H9 (cell line): ENCODE measurements at places on chromosomes 7 and 10.

DNA sequence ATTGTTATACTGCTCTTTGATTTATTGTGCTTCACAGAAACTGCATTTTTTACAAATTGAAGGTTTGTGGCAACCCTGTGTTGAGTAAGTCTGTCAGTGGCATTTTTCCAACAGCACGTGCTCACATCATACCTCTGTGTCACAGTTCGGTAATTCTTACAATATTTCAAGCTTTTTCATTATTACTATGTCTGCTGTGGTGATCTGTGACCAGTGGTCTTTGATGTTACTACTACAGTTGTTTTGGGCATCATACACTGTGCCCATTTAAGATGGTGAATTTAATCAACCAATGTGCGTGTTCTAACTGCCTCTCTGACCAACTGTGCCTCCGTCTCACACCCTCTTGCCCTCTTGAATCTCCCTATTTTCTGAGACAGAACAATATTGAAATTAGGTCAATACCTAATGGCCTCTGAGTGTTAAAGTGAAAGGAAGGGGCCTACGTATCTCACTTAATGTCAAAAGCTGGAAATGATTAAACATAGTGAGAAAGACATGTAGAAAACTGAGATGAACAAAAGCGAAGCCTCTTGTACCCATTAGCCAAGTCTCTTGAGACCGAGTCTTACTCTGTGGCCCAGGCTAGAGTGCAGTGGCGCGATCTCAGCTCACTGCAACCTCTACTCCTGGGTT, 20.2 kb upstream of the ASL start:
- no peak for DNase-seq

DNA sequence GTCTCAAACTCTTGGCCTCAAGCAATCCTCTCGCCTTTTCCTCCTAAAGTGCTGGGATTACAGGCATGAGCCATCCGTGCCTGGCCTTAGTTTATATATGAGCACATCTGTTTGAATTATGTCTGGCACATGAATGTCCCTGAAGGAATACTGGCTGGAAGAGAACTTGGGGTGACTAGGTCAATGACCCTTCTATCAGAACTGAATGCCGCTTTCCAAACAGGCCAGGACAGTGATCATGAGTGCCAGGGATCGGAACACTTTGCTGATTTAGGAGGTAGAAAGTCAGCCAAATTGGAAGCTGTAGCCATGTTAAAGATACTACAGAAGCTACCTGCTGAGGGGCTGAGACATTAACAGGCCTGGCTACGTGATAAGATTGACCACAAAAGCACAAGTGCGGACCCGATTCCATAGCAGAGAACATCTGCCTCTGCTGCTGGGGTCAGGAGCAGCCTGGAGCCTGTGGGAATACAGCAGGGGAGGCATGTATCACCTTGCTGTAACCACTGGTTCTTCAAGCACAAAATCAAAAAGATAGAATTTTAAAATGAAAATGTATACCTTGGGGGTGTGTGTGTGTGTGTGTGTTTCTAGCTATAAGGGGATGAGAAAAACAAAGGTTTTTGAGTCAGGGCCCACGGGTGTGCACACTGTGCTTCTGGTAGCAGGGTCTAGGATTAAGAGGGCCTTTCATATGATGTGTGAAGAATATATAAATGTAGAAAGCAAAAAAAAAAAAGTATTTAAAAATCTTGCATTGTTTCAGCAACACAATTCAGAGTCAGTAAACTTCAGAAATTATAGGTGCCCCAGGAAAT, 293.7 kb downstream of the BBS9 start:
- DNase-seq, result peak; percentile 32

- no peak for DNase-seq
Measured at GRCh38 chr10:125738206-125738605, 18.7 kb downstream of the EDRF1 start.

GRCh38 chr10:130171196-130171595, 35.0 kb downstream of the GLRX3 start:
- no peak for DNase-seq

DNA sequence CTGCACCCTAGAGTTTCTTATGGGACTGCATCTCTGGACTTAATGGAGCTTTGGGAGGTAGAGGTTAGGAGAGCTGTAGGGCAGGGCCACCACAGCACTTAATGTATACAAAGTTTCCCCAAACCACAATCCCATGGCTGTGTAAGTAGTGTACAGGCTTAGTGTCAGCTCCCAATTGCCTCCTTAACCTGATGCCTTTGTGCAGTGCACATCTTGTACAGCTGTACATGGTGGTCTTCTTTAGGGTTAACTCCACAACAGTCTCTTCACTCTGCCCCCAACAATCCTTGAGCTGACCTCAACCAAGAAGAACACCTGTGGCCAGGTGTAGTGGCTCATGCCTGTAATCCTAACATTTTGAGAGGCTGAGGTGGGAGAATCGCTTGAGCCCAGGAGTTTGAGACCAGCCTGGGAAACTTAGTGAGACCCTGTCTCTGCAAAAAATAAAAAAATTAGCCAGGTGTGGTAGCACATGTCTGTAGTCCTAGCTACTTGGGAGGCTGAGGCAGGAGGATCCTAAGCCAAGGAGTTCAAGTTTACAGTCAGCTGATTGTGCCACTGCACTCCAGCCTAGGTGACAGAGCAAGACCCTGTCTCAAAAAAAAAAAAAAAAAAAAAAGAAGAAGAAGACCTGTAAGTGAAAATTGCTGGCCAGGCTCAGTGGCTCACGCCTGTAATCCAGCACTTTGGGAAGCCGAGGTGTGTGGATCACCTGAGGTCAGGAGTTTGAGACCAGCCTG, 6.8 kb downstream of the PLAU start:
- DNase-seq, result no peak

GRCh38 chr10:114839901-114840300, 18.3 kb downstream of the FHIP2A start:
- DNase-seq, result no peak

DNA sequence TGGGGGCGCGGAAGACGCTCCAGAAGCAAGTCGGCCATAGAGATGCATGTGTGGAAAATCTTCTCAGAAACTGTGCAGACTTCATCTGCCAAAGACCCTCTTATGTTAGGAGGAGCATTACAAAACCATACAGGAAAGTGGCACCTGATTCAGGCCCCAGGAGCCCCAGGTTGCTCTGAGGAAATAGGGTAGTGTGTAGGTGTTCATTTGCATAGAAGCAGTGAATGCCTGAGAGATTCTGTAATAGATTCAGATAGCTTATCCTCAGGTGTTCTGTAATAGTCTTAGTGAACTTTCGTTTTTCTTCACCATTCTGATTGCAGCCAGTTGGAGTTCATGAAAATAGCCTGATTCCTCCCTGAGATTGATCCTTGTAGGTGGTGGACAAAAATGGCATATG, 106.4 kb upstream of the GJD4 start:
- DNase-seq, result no peak

GRCh38 chr7:15751191-15751701, 64.8 kb upstream of the MEOX2 start:
- DNase-seq, result no peak

- DNase-seq, result no peak
Measured at GRCh38 chr10:54064215-54064614, 736.8 kb downstream of the PCDH15 start.

- DNase-seq, result no peak
Measured at GRCh38 chr7:80830010-80830409, 88.8 kb downstream of the SEMA3C start.

- no peak for DNase-seq
Measured at GRCh38 chr7:51040787-51041186, 258.1 kb upstream of the GRB10 start.

- DNase-seq, result no peak
Measured at GRCh38 chr7:80159802-80160201, 25.2 kb downstream of the GNAI1 start.

DNA sequence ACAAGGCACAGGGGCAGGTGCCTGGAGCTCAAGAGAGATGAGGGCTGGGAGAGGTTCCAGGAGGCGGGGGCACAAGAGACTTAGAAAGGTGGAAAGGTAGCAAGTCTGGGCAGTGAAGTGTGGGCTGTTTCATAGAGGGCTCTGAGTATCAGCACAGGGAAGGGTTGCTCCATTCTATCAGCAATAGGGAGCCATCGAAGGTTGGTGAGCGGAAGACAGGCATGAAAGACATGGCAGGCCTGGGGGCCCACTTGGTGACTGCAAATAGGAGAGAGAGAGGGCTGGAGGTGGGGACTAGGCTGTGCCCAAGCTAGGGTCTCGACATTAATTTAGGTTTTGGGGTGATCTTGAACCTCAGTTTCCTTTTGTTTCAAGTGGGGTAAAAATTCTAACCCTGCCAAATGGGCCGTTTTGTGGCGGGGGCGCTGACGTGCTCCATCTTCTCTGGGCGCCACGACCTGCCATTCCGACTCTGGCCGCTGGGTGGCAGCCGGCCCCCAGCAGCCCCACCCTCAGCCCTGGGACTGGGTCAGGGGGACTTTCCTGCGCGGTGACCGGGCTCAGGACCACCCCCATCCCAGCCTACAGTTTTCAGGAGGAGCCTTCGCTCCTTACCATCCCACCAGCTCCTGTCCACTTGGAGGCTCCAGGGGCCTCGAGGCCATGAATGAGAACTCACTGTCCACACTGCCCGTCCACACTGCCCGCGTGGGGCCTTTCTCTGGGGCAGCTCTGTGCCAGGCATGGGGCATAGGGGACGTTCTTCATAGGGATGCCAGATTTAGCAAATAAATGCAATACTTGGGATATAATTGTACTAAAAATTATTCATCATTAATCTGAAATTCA, 37.2 kb upstream of the PCBD1 start:
- peak; percentile 75 for DNase-seq

DNA sequence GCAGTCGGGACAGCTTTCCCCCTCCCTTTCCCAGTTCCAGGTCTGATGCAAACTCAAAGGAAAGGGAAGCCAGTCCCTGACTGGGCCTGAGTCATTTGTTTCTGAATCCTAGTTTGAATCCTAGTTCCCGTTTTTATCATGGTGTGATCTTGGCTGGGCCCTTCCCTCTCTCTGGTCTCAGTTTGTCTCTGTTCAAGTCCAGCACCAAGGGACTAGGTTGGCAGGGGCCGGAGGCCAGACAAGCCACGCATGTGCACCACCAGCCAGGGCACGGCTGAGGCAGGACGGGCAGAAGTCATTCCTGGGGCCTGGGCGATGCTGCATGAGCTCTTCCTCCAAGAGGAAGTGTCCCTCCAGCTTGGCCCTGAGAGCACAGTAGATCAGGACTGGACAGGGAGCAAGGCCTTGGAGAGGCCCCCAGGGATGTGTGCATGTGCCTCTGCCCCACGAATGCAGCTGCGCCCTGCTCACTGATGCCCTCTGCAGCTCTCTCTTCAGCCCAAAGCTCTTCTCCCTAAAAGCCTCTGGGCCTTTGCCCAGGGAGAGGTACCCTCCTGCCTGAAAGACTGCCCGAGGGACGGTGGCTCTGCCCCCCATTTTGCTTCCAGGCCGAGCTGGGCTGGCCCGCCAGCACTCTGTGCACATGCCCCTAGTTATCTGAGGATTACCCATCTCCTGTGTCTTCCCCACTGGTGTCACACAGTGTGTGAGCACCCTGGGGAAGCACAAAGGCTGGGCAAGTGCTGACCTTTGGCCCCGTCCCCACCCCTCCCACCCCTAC, 86.7 kb downstream of the ZMIZ1 start:
- DNase-seq, result no peak

DNA sequence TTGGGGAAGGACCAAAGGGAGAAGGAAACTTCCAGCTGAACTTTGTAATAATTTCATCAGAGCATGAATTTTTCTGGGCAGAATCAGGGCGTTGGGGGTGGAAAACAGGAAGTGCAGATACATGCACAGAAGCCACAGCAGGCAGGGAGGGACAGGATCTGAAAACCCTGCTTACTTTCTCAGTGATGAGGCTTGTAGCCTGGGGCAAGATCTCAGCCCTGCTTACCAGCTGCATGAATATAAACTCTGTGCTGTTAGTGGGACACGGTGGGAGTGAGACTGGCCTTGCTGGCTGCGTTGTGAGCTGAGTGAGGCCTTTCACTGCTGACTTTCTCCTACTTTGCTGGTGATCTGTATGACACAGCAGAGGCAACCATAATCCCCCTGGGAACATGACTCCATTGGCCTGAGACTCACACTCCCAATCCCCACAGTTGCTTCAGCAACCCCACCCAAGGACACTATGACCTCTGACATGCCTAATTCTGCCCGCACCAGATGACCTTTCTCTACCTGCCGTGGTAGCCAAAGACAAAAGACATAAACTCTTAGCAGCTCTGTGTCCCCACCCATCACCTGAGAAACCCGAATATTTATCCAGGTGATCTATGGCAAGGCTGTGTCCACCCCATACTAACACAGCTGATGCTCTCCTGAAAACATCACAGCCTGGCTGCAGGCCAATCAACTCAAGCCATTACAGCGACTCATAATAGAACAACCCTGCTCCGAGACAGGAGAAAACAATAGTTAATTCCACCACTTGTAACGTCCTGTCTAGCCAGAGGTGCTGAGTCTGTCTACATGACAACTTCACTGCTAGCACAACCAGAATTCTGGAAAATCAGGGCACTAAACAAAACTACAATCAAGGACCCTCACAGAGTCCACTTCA, 190.7 kb upstream of the CHRM2 start:
- no peak for DNase-seq

DNA sequence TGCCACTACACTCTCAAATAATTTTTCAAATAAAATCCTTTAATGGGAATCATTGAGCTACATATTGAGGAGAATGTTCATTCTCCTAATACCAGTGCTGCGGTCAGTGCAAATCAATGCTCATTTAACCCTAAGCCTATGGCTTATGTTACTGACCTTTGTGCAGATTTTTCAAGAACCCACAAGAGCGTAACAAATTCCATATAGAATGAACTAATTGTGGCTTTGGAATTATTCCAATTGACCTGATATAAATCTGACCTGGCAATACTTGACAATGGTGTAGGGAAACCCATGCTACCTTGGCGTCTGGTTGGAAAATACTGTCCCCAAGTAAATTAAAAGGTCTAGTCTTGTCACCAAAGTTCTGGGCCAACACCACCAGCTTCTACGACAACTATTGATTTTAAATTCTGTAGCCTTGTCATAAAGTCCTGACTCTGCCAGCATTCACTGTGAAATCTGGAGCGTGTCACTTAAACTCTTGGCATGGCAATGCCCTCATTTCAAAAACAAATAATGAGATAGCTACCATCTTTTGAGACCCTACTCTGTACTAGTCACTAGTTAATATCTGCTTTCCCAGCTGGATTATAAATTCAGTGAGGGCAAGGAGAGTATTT, 320.9 kb downstream of the AHR start:
- DNase-seq, result no peak

DNA sequence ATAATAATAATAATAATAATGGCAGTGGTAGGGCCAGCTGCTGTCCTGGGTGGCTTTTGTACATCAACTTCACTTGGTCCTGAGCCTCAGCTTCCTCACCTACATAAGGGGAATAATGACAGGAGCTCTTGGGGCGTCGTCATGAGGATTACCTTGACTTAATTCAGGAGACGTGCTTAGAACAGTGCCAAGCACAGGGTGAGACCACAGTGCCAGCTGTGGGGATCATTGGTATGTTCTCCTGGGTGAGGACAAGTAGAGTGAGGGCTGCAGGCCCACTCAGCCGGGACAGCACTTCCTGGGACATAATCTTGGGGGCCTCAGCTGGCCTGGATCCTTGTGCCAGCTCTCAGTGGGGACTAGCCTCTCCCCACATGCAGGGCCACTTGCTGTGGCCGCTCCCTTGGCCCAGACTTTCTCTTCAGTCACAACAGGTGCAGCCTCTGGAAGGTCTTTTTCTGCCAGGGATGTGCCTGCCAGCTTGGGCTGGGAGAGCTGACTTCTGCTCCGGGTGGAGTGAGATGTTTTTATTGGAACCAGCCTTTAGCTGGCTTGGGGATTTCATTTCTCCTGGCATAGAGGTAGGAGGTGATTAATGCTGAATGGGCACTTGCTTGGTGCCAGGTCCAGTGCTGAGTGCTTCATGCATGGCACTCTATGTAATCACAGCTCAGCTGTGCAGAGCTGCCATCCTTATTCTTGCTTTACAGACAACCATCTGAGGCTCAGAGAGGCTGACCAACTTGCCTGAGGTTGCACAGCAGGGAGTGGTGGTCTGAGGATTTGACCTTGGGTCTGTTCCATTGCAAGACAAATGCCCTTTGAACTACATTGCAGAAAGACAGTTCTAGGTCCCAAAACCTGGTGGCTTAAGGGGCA, 45.3 kb downstream of the TSPAN15 start:
- no peak for DNase-seq
